ENCODE measurements at places on chromosomes 11 and 22.

DNA sequence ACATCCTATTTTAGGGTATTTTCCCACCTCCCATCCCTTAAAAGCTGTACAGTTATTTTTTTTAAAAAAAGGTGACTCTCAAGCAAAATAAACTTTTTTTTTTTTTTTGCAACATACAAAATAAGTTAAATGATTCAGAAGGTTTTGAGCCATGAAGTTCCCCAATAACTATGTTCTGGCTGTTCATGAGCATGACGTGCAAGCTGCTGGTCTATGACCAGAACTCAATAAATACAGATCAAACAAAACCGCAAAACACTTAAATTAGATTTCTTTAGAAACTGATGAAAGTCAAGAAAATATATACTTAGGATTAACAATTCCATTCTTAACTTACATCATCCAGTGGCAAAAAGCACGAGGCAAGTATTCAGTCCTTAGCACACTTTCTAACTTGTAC lies 24.1 kb upstream of the CLNS1A start:
- no peak for DNase-seq

DNA sequence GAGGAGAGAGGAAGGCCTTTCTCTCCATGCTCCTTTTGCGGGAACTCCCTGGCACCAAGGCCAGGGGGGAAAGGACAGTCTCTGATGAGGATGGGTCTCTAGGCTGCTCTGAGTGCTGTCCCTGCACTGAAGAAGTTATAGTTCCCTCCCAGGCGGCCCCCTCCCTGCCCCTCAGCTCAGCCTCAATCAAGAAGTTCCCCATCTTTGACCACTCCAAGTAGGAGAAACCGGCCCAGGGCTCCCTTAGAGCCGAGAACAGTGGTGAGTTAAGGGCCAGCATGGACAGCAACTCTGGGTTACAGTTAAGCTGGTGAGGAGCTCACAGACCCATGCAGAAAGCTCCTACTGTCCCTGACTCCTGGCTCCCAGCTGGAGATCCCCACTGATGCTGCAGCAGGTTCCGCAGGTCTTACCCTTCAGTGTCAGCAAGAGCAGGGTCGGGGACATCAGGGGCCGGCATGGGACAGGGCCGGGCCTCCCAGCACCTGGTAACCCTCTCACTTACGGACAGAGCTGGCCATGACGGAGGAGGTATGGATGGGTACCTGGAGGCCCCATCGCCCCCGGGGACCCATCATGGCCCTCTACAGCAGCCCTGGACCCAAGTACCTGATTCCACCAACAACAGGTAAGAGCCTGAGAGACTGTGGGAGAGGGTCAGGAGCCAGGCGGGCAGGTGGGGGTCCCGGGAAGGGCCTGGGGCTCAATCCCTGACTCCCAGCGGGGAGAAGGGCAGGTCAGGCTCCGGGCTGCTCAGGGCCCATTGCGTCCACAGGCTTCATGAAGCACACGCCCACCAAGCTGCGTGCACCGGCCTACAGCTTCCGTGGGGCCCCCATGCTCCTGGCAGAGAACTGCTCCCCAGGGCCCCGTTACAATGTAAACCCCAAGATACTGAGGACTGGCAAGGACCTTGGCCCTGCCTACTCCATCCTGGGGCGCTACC lies 4.2 kb downstream of the SCGB1C1 start:
- DNase-seq: no peak

DNA sequence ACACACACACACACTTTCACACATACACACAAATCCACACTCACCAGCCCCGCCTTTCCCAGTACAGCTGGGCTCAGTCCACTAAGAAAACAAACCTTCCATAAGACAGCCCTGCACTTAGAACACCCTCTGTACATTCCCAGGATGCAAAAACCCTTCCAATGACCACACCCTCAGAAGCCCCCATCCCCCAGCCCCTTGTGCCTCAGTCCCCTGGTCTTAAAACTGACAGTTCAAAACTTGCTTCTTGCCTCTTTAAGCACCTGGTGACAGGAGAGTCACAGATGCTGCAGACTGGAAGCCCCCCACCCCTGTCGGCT lies 23.0 kb downstream of the APLNR start:
- no peak for DNase-seq

DNA sequence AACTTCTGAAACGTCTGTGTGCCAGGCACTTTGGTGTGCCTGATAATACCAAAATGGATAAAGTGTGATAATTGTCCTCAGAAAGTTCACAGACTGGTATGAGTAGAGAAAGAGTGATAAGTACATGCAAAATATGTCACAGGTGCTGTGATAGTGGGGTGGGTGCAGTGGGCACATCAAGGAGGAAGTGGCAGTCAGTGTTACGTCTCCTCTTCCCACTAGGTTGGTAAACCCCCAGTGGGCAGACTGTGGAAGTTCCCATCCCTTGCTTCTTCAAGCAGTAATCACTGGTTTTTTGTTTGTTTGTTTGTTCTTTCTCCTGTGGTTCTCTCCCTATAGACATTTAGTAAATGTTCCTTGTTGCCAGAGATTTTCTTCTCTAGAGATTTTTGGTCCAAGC lies 5.4 kb downstream of the RNF121 start:
- DNase-seq: peak; percentile 48

DNA sequence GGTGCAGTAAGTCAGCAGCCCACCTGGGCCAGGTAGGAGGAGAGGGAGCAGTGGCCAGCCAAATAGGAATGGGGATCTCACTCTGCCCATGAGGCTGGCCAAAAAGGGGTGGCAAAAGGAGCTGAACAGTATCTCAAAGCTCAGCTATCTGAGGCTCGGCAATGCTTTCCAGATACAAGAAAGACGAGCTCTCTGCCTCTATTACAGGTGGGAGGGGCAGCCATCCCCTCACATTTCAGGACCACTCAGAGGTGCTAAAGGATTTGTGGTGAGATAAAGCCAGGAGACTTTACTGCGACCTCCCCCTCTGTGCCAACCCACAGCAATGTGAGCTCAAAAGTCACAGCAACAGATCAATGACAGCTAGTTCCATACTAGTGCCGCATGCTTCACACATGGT lies 42.1 kb upstream of the GALNT18 start:
- DNase-seq: no peak

GRCh38 chr11:13638422-13638821 lies 30.0 kb upstream of the FAR1 start:
- DNase-seq: peak; percentile 55

DNA sequence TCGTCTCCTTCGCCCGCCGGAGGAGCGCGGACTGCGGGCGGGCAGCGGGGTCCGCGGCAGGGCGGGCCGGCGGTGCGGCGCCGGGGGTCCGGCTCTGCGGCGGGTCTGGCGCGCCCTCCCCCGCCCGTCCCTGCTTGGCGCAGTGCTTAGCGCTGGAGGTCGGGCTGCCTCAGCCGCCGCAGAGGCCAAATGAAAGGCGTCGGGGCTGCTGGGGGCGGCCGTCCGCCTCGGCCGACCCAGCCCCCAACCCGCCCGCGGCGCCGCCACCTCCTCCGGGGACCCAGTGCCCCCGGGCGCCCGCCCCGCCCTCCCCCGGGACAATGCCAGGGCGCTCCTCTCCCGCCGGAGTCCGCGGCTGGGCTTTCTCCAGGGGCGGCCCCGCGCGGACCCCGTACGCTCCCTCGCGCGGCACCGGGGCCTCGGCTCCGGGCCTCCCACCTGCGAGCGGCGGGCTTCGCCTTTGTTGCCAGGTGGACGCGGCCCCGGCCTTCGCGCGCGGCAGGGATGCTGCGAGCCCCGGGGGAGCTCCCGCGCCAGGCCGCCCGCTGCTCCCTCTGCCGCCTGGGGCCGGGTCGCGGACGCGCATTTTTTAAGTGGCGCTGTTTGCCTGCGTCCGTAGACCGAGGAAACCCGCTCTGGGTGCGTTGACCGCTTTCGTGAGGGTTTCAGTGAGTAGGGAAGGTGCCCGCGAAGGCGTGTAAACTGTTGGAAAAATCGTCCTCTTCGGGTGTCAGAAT lies 583 bp downstream of the APLP2 start:
- peak; percentile 63 for DNase-seq

DNA sequence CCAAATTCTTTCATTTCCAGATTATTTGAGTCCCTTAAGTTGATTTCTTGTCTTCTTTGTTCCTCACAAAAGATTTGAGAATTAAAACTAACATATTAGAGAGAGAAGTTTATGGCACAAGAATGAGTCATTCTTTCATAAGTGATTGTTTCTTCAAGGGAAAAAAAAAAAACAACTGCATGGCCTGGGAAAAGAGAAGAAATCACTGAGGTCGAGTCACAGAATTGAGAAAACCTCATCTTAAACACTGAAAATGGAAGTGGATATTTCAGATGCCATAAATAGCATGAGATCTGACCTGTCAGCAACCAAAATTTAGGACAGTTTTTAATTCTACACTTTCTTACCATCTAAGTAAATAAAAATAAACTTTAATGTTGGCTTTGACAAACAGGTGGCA lies 87.2 kb downstream of the CWF19L2 start:
- no peak for DNase-seq

GRCh38 chr11:45322111-45322705 lies 36.1 kb upstream of the SYT13 start:
- no peak for DNase-seq

DNA sequence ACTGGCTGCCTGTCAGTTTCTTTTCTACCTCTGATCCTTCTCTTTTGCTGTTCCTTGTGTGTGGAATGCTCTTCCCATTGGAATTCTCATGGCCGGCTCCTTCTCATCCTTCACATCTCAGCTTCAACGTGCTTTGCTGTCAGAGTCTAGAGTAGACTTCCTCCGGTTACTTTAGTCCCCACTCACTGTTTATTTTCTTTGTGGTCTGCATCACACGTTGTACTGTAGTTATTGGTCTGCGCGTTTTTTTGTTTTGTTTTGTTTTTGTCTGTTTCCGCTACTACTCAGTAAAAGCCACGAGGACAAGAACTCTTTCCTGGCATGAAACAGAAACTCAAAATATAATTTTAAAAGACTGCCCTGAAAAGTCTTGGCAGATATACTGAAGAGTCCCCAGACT lies 121.3 kb upstream of the SEZ6L start:
- no peak for DNase-seq

- no peak for DNase-seq
Observed at GRCh38 chr11:18611196-18611595, 11.6 kb downstream of the MISFA start.

DNA sequence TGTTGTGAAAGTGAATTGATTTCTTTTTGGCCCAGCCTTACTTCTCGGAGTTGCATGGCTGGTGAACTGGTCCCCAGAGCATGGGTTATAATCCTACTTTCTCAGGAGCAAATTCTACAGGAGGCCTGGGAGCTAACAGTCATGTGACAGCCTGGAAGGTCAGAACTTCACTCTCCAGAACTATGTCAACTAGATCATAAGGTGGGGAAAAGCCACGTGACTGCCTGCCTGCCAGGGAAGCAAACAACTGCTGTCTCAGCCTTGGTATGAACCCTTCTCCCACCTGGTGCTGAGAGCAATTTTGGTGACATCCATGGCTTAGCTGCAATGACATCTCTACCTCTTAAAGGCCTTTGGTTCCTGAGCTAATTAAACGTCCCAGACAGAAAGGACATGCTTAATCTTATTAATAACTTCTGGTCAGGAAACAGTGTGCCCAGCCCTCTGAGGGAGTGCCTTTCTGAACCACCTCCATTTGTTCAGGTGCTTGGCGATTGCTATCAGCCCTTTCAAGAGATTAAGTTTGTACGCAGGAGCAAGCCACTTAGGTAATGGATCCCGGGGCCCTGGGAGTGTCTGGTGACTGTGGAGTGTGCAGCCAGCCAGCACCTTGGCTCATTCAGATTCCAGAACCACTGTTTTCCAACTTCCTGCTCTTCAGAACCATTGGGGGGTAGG lies 1.4 kb upstream of the CREB3L1 start:
- no peak for DNase-seq

DNA sequence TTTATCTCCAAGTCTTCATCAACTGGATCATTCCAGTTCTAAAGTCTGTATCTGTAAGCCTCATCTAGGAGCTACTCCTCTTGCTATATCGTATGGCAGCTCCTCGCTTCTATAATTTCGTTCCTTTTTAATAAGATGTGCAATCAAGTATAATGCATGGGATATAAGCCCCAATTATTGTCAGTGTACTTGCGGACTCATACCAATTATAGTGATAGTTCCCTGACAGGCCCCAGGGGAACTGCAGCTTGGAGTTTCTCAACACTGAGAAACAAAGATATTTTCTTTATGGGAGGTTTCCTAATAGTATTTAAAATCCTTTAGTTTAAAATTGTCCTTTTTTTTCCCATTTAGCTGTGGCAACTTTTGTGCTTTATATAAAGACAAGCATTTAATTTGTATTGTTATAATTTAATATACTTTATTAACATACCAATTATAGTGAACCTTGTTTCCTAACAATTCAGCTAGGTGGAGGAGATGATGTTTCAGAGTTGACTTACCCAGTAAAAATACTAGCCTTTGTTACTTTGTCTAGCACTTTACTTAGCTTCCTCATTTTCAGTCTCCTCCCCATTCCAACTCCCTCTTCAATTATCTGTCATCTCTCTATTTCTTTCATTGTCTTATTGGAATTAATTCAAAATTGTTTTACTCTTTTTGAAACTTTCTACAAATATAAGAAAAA lies 25.3 kb upstream of the DDX17 start:
- peak; percentile 68 for DNase-seq
